CD8-positive, alpha-beta memory T cell (primary cell): ENCODE measurements at places on chromosomes 16 and 17. TPM values are rescaled to one million over a fixed set of nuclear protein-coding genes. Genes with fewer than 3 reads are reported as not detected.

Gene KDM6B
- total RNA-seq = 89.7 TPM

DNA sequence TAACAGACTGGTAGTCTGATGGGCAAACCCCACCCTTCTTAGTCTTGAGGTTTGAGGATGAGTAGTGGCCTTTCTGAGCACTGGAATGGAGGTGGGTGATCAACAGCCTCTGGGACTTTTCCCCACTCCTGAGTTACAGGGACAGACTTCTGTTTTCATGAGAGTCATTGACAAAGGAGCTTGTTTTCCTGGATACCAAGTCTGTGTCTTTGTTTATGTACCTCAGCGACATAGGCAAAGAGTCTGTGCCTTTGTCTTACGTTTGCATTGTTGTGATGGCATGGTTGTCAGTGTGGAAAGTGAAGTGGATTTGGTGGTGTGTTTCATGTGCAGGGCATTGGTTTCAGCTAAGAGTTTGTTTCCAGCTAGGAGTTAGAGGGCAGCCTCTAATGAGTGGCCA is 17.5 kb downstream of the EPN2 start:
- DNase-seq = no peak

Gene ENPP7
- not detected for total RNA-seq

DNA sequence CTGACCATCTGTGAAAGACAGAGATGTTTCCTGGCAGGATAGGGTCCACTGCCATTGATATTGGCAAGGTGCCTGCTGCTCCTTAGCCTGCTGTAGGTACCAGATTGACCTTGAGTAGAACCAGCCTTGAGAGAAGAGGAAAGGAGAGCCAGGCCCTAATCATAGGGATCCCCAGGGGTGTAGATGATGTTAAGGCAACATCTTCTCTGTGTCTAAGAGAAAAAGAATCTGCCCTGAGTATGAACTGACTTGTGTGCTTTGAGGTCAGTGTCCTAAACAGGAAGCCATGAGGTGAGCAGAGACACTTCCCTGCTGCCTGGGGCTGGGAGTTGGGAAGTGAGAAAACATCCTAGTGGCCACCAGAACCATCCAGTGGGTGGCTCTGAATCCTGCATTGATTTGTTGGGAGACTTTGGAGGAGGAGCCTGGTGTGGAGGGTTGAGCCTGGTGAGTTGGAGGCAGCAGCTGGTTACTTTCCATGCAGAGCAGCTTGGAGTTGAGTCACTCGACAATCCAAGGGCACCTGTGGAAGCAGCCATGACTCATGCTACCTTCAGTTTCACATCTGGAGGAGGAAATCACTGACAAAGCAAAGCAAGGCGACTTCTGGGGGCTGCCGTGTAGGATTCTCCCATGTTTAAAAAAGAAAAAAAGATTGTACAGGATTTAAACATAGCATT is 47.8 kb downstream of the BMERB1 start:
- DNase-seq = no peak

DNA sequence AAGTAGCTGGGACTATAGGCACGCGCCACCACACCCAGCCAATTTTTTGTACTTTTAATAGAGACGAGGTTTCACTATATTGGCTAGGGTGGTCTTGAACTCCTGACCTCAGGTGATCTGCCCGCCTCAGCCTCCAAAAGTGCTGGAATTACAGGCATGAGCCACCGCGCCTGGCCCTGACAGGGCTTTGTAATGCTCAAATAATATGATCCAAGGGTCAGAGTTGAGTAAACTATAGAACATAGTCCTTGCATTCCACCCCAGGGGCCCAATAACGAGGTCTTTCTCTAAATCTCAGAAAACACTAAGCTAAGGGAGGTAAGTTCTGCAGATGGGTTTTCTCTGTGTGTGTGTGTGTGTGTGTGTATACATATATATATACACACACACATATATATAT is 5.8 kb upstream of the MEOX1 start:
- no peak for DNase-seq
